Right kidney (tissue), 9 donors: ENCODE measurements at places on chromosomes 2 and 18.

DNA sequence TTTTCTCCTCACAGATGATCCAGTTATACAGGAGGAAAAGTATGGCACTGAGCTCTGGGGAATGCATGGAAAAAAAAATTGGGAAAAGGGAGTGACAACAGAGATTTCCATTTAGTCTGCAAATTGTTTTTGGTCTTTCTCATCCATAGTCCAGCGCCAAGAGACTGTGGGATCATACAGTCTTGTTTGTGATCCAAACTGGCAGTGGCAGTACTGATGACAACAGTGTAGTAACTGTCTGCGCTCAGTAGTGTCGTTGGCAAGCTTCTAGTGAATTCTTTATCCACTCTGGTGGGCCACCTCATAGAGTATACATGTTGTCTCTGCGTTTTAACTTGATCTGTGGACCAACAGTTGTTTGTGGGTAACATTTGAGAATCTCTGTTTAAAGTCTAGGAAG, 37.9 kb downstream of the GALNT1 start:
- no peak for DNase-seq

DNA sequence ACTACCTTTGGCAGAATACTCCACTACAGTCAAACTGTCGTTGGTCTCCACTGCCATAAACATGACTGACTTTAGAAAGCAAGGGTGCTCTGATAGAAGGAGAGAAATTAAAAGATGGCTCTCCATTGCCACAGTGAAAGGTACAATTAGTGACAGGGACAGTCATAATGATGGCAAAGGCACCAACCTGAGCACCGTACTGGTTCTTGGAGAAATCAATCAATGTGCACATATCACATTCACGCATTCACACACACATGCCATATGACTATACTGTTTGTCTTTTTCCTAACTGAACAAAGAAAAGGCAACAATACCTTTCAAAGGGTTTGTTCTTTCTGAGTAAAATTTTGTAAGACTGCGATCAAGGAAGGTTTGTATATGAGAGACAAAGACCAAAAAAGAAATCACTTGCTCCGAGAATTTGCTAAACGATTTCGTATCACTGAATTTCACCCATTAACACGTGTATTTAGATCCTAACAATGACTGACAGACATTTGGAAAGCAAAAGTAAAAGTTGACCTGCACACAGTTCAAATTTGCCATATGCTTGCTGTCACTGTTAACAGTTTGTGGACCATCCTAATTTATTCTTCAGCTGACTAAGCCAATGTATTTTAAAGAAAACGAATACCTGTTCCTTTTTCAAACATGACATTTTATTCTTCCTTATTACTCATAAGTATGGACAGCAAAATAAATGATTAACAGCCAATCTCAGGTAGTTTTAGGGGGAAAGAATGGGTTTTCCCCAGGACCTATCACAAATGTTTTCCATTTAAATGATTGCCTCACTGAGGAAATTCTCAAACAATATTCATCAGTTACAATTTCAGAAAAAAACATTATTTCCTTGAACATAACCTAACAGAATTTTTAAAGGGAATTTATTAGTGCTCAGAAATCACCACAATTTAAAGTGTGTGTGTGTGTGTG, 644.4 kb downstream of the ZEB2 start:
- no peak for DNase-seq

GRCh38 chr2:78023356-78023755, 501.2 kb upstream of the LRRTM4 start:
- no peak for DNase-seq

DNA sequence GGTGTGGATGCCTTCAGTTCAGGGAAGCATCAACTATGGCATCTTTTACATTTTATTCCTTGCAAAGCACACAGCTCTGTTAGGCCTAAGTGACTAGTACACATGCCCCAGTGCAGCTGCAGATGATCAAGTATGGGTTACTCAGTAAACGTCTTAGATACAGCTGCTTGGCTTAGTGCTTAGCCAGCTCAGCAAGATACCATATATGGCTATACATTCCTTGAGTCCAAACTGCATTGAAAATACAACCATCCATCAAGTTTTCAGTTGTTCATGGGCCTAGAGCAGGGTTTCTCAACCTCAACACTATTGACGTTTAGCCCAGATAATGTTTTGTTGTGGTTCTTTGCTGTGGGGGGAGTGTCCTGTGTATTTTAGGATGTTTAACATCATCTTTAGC, 769.9 kb downstream of the TSN start:
- no peak for DNase-seq

GRCh38 chr18:79518683-79519128, 123.0 kb downstream of the NFATC1 start:
- DNase-seq: no peak

DNA sequence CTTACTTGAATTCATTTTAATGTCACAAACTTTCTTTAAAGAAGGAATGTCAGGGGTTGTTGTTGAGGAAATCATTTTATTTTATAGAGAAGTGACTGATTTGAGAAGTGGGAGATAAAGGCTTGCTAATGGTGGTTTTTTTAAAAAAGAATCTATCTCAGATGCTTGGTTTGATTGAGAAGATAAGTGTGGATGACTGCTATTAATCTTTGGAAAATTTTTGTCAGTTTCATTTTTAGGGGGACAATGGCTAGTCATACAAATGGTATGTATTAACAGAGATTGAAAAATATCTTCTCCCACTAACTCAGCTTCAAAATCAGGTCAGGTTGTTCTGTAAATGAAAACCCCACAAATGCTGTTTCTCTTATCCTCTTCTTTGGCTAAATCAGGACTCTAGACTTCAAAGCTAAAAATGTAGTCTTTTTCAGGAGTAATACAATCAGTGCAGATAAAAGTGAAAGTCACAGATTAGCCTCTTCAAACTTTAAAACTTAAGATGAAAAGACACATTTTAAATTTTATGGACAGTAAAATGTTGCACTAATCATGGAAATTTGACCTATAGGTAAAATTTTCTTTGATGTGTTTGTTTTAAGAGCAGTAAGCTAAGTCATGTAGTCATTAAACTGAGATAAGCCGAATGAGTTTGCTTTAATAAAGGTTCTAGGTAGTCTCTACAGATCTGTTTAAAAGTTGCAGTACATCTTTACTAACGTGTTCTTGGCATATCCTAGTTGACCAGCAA, 674.2 kb upstream of the VRK2 start:
- DNase-seq: no peak

DNA sequence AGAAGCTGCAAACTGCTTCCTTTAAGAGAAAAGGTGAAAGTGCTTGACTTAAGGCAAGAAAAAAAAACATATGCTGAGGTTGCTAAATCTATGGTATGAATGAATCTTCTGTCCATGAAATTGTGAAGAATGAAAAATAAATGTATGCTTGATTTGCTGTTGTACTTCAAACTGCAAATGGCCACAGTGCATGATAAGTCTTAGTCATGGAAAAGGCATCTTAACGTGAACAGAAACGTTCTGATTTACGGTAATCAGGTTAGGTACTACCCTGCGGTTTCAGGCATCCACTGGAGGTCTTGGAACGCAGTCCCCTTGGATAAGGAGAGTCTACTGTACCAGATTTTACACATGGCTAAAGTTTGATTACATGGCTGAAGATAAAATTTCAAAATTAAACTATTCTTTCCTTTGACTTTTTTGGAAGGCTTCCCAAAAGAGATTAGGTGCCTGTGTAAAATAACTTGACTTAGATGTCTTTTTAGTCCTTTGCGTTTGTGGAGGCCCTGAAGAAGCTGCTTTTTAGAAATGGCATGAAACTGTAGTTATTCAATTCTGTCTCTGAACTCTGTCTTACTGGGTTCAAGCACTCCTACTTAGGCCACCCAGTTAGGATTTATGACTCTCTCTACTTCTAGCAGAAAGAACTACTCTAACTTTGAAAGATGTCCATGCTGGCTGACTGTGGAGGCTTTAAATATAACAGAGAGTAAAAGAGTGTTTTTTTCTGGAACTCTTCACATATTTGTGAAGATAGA, 35.9 kb upstream of the SCN9A start:
- no peak for DNase-seq

DNA sequence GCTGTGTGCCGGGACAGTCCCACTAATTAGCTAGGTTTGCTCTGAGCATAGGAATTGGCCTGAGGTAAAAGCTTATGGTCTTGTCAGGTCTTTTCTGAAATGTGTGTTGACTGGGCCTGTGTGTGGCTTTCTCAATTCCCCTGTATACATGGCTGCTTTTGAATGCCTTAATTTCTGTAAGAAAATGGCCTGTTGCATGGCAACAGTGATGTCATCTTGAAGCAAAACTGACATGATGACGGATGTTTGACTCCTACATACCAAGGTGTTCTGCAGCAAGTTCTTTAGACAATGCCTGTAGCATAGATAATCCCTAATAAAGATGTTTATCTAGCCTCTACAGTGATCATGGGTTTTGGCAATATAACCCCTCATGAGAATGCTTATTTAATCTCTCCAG, 198.5 kb downstream of the OTX1 start:
- DNase-seq: no peak

- DNase-seq: peak; percentile 41
Observed at GRCh38 chr18:57561728-57562423, 24.6 kb downstream of the FECH start.

GRCh38 chr2:199458009-199458805, 468 bp upstream of the SATB2 start:
- peak; percentile 71 for DNase-seq

DNA sequence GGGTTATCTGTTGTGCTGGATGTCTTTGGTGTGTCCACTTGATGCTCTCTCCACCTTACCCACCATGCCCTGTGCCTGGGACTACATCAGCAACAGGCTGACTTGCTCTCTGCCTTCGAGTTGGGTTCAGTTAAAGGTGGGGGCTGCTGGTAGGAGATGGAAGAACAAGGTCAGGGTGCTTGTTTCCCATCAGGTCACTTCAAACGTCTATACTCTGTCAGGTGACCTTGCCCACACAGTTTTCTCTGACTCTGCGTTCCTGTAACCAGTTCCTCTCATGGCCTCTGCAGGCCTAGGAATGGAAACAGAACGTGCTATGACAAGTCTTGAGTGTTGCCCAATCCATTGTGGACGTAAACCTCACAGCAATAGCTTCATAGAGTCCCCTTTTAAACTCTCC, 38.4 kb upstream of the PAPOLG start:
- no peak for DNase-seq

- peak; percentile 61 for DNase-seq
Observed at GRCh38 chr2:393711-394696, 106.1 kb upstream of the ALKAL2 start.

- DNase-seq: no peak
Observed at GRCh38 chr2:207491956-207492355, 37.8 kb upstream of the CREB1 start.

DNA sequence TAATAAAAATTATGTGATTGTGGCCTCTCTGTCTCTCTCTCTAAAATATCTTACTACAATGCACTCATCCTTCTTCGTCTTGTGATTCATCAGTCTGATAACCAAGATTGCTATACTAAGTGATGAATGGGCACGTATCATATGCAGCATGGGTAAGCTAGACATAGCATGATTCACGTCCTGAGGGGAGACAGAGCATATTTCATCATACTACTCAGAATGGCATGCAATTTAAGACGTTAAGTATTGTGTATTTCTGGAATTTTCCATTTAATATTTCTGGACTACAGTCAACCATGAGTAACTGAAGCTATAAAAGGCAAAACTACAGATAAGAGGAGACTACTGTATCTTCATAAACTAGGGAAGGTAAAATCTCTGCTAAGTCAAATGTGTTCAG, 97.0 kb upstream of the CD226 start:
- DNase-seq: no peak
